Inflammatory macrophage (primary cell): ENCODE measurements at places on chromosomes 6 and 20.
A peak's percentile ranks its signal among the peaks of the same experiment; 100 is the strongest.

DNA sequence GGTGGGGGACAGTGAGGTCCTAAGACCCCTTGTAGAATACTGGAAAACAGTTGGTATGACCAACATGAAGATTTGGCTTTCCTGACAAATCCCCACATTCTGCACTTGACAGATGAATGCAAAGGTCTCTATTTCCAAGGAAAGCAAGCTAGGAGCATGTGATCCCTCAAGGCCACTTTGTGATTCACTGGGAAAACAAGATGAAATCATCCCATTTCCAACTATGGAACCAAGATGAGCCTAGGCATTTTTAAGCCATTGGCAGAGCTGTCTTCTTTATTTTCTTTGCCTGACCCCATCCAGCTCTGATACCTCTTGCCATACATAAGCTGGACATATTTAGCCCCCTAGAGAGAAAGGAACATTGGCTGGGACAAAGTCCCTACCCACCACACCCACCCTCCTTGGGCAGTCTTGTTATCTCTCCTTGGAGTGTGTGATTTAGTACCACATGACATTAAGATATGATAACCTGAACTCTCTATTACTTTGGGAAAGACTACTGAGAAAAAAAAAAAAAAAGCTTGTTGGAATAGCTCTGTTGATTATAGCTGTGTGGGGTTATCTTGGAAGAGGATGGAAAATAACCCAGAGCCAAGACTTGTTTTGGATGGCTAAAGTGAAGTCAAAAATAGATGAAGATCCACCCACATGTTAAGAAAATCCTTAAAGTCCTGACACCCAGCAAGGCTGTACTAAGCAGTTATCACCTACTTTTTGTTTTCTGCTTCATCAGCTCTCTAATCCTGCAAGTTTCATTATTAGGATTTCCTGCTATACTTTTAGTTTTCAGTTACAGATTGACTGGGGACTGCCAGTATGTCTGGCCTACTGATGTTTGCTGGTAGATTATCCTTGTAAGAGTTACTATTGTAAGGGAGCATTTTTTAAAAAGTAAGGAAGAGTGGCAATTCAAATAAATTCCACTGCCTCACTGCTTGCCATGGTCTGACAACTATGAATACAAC is 90.1 kb upstream of the PREP start:
- no peak for DNase-seq

DNA sequence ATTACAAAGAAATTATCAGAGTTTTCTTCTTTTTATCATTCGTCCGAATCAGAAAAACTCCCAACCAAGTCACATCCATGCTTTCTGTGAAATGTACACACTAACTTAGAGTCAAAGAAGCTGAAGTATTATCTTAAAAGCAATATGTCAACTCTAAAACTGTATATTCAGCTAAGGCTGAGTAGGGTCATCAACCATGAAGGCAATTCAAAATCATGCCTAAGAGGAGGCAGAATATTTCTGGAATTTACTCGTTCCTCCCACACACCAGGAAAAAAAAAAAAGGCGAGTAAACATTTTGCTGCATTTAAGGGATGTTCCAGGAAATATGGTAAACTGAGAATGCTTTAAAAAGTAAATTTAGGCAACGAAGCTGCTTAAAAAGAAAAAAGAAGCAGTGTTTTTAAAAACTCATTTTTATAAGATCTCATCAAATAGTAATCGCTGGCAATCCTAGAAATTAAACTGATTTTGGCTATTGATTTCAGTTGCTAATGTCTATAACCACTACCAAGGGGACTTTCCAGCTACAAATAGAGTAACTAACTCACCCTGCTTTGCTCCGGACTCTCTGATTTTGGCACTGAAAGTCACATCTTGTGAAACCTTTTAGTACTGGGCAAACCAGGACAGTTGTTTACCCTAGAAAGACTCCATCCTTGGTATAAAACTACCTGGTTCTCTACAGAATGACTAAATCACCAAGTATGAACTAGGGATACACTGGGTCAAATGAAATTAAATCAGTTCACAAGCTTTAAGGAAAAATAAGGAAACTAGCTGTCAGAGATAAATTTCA is 82.8 kb downstream of the MBOAT1 start:
- DNase-seq = no peak

DNA sequence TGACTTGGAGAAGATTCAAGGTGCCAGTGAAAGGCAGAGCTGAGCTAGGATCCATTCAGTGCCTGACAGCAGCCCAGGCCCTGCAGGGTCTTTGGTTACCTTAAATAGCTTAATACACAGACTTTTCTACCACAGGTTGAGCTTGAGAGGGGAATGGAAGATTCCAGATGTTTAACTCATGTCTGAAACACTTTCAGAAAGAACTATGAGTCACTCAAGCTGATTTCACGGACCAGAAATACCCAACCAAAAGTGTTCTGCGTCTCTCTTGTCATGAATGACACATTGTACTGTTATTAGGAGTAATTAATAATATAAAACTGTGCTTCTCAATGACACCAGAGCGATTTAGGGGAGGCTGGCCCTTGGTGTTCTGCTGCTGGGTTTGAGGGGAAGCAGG is 6.4 kb upstream of the PMEPA1 start:
- DNase-seq = no peak

DNA sequence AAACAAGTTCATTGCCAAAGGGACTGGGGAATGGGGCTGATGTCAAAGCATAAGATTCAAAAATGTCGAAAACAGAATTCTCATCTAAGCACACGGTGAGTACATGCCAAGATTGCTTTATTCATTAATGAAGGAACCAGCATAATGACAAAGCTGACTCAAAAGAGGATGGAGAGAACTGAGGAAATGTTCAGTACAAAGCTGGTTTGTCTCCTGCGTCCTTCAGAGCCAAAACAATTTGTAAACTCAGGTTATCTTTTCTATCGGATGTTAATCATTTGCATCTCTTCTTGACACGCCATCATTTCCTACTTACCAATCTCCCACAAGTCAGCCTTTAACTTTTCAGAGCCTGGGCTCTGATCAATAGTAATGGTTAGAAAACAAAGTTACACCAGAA is 195.6 kb upstream of the PMEPA1 start:
- DNase-seq = no peak

DNA sequence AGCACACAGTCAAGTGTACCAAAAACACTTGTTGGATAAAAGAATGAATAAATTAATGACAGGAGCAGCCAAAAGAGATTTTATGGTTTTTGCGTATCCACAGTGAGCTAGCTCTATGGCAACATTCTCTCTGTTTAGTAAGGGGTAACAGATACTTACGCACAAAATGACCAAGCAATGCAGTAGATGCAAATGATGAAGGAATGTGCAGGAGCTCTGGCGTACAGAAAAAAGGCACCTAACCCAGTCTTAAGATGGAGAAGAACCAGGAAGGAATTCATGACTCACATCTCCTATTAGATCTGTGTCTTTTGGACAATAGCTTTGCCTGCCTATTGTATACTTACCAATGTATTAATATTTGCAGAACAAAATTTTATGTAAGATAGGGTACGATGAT is 191.9 kb upstream of the PREP start:
- no peak for DNase-seq

DNA sequence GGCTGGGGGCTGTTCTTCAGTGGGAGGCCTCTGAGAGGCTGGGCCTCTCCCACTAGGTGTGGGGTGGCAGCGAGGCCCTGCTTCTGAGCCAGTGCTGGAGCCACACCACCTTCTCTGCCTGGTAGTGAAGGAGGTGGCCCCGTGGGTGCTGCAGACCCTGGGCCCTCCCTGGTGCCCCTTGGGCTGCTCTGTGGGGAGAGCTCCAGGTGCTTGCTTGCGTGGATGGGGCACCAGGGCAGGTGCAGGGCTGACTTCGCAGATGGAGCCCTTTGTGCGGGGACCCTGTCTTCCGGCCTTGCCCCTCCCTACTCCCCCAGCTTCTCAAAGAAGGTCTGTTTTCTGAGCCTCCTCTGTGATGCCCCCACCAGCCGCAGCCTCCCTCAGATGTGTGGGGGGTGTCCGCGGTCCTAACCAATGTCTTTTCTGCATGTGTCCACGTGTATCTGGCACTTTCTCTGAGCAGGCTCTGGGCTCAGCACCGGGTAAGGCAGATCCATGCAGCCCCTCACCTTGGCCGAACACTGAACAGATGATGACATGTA is 17.2 kb upstream of the MYT1 start:
- DNase-seq = no peak

DNA sequence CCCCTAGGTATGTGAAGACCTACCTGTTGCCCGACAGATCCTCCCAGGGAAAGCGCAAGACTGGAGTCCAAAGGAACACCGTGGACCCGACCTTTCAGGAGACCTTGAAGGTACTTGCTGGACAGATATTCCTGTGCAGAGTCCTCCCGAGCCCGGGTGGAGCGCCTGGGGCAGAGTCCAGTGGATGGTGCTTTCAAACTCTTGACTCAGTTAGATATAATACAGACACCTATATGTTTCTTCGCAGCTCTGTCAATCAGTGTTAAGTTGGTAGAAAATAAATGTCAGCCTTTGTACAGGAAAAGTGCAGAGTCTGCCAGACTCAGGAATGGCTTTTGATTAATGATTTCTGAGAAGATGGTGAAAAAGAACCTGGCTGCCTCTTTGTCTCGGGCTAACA is 67.2 kb downstream of the EZR start:
- DNase-seq = no peak

DNA sequence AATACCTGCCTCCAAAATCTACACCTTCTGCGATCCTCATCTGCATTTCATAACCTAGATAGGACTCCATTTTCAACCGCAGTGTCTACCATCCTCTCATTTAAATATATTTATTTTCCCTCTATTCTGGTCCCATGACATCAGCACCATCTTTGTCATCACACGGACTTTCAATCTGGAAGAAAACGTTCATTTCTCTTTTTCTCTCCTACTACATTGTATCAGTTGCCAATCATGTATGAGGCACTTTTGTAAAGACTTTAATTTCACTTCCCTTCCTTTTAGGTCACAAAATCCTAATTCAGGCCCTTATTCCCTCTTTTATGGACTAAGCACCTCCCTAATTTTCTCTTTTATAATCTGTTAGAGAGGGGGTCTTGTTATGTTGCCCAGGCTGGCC is 89.6 kb downstream of the PHACTR1 start:
- no peak for DNase-seq

GRCh38 chr20:39130627-39131026 is 168.5 kb downstream of the DHX35 start:
- no peak for DNase-seq

- no peak for DNase-seq
Observed at GRCh38 chr20:36778831-36779655, 5.5 kb upstream of the DSN1 start.

GRCh38 chr6:23526526-23526925 is 599.5 kb upstream of the NRSN1 start:
- no peak for DNase-seq

DNA sequence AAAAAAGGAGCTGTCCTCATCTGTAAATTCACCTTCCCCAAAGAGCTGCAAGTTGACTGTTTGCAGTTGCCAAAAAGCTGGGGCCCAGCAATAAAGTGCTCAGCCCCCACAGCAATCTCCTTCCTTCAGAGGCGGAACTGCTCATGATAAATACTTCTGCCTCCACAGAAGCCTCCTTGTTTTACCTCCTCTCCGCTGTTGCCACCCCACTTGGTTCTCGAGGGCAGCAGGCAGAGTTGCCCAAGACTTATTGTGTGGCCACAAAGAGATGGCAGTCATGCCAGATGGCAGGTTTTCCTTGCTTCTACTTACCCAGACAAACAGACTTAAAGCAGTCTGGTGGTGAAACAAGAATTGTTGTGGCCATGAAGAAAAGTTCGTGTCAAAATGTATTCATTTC is 66.3 kb downstream of the SLX4IP start:
- peak; percentile 79 for DNase-seq

DNA sequence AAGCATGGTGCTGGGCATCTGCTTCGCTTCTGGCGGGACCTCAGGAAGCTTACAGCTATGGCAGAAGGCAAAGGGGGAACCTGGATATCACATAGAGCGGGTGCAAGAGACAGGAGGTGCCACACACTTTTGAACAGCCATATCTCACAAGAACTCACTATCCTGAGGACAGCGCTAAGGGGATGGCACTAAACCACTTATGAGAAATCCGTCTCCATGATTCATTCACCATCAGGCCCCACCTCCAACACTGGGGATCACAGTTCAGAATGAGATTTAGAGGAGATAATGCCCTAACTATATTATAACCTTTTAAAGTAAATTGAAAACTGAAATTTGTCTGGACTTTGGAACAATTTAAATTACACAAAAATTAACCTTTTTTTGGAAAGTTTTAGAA is 37.8 kb upstream of the SUMO4 start:
- no peak for DNase-seq
